ENCODE measurements at places on chromosomes 3 and 15.

DNA sequence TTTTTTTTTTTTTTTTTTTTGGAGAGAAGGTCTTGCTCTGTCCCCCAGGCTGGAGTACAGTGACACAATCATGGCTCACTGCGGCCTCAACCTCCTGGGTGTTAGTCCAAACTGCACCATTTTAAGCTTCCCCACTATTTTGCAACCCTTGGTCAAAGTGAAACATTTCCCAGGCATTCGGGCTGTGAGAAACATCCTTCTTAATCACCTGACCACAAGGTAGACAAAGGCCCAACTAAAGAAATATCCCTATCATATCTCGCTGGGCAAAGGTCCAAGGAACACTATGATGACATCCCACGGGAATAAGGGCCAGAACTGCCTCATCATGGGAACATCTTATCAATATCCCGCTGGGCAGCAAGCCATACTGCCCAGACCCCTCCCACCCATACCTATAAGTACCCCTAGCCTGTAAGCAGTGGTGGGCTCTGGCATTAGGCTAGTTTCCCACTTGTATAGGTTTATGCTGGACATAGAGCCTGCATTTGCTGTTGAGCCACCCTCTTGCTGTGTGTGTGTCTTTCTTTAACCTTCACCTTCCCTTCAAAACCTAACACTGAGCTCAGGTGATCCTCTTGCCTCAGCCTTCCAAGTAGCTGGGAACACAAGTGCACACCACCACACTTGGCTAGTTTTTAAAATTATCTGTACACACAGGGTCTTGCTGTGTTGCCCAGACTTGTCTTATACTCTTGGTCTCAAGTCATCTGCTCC lies 95.2 kb downstream of the SEMA5B start:
- DNase-seq: no peak

GRCh38 chr3:98626151-98626550 lies 32.7 kb upstream of the CPOX start:
- DNase-seq: no peak

GRCh38 chr3:37511463-37511920 lies 337.1 kb upstream of the LRRFIP2 start:
- DNase-seq: no peak

DNA sequence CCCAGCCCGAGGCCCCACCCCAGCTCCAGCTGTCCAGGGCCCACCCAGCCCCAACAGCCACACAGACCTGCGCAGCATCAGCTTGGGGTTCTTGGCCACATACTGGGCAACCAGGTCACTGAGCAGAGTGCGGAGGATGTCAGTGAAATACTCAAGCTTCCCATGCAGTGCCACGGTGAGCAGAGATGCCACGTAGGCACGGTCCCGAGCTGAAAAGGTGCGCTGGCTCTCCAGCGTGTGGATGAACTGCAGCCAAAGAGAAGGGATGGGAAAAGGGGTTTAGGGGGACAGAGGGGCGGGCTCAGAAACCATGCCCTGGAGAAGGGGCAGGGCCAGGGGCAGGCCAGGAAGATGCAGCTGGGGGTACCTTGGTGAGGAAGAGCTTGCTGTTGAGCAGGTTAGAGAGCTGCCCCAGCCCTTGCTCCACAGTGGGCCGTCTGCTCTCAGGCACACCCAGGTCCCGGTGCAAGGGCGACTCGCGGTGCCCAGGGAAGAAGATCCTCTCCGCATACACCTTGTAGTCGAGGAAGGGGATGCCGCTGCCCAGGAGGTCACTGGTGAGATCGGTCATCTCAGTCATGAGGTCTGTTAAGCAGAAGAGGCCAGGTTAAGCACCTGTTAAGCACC lies 17.4 kb downstream of the PLXNB1 start:
- DNase-seq: no peak

- DNase-seq: no peak
Observed at GRCh38 chr15:31869686-31870307, 160.5 kb upstream of the CHRNA7 start.

DNA sequence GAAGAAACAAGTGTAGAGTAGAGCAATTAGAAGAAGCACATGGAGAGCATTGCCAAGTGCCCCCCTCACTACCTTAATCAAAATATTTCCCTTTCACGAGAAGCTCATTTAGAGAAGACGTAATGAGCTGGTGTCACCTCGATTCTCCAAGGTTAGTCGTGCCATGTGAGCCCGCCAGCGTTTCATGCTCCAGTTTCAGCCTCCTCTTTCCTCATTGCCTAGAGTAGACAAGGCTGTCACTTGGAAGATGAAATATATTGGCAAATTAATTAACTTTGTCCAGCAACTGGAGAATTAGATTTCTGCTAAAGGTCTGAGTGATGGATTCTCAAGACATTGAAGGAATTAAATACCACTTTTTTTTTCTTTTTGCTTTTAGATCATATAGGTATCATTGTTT lies 399.6 kb downstream of the TUSC7 start:
- DNase-seq: no peak

DNA sequence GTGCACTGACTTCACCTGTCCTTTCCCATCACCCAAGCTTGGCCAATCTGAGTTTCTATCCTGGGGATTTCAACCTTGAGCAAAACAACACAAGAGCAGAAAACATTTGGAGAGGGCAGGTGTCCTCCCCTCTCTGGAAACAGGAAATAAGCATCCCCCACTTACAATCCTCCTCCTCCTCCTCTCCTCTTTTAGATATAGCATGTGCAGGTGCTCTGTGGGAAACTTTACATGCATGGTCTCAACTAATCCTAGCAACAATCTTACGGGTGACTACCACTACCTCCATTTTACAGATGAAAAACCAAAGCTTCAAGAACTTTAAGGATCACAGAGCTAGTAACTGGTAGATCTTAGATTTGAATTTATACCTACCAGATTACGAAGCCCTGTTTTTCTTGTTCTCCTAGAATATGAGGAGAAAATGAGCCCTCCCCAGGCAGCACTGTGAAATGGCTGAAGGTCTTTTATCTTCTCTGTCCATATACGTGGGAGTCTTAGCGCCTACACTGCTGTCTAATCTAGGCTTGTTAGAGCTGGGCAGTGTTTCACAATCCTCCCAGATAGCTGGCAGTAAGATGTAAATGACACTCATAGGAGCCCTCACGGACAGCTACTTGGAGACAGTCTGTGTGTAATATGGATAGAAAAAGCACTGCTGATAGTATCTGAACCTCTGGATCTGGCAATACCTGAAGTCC lies 301.2 kb upstream of the PROK2 start:
- DNase-seq: no peak

- peak; percentile 65 for DNase-seq
Observed at GRCh38 chr3:134754768-134755559, 40.1 kb upstream of the EPHB1 start.

DNA sequence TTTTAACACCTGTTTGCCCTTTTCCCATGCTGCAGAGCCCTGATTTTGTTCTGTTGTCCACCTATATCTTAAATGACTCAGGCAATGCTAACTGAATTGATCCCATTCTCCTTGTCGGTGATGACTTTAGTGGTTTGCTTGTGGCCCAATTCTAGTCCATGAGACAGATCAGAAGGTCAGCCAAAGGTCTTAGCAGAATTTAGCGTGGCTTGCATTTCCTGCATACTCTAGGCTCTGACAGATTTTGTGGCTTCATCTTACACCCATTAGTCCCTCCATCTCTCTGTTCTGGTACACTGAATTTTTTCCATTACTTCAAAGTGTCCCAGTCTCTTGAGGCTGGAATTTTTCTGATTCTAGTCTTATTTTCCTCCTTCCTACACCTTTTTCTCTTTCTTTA lies 161.9 kb downstream of the STAC start:
- DNase-seq: no peak

DNA sequence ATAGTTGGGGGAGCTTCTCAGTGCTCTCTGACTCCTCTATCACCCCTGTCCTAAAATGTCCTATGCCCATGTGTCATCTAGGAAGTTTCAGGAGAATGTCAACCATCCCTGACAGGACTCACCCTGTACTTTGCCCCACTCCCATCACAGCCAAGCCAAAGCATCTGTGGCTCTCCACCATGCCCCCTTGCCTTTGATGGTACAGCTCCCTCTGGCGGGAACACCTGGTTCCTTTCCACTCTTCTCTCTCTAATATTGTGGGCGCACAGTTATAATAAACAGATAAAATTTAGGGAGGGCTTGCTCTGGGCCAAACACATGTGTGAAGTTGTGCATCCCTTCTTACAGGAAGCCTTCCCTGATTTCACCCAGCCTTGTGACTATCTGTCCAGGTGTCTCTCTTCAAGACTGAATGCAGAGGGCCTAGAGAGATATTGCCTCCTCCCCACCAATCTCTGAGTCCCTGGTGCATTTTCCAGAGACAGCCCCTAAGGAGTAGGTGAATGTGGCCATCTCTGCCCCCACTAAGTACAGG lies 62.8 kb downstream of the ISG20 start:
- peak; percentile 40 for DNase-seq

GRCh38 chr3:175270866-175271265 lies 411.7 kb downstream of the NAALADL2 start:
- no peak for DNase-seq

DNA sequence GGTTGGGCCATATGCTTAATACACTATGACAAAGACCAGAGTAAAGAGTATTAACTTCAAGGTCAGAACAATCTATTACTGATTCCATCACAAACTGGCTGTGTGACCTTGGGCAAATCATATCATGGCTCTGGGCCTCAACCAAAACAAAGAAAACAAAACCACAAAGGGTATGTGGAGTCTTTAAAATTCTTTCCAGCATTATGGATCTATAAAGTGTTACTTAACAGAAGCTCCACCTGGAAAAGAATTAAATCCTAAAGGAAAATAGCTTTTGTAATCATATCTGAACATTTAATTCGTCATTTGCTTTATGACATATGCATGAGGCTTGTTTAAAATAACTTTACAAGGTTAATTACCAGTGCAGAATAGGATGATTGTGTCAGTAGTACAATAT lies 265.5 kb downstream of the SATB1 start:
- DNase-seq: no peak

GRCh38 chr15:79831604-79832003 lies 65.2 kb downstream of the MTHFS start:
- no peak for DNase-seq

DNA sequence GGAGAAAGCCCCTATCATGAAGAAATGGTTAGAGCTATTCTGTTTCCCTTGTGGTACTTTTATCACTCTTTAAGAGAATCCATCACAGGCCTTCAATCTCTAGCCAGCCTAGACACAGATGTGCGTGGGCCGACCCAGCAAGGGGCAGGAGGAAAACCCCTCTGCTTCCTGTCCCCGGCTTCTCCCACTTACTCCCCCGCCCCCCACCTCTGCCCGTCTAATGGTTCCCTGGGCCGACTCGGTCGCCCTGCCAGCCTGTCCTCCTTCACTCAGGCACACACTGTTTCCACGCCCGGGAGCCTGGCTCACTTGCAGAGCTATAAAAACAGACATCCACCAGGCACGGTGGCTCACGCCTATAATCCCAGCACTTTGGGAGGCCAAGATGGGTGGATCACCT lies 58.3 kb upstream of the TFRC start:
- no peak for DNase-seq

- DNase-seq: no peak
Observed at GRCh38 chr3:147640781-147641180, 231.6 kb downstream of the ZIC1 start.

DNA sequence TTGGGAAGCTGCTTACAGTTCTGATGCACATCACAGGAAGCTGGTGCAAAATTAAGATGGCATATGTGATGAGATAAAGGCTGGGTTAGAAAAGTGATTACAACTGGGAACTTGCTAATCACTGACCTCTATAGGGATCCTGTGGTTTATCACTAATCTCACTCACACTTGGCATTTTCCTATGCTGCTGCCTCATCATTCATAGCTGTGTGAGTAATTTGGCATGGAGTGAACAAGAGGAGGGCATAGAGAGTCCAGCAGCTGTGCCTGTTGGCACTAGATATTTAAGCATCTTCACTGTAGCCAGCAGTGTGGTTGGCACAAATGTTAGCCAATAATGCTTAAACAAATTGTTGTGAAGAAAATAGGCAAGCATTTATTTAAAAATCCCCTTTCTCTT lies 217.7 kb upstream of the CGNL1 start:
- DNase-seq: no peak

- no peak for DNase-seq
Observed at GRCh38 chr3:177335728-177336127, 138.4 kb upstream of the TBL1XR1 start.

All from stimulated activated CD8-positive, alpha-beta memory T cell treated with anti-CD3 and anti-CD28 coated beads, Interleukin-4, amount 100 ng/mL, for 48 hours (primary cell).